A549 treated with CpdA at 1 μM for 4 hours (cell line): ENCODE measurements at places on chromosomes 6 and 20. TPM values are rescaled to one million over a fixed set of nuclear protein-coding genes. Genes with fewer than 3 reads are reported as not detected.

Gene C6orf52
- total RNA-seq, result 1.7 to 3.2 TPM (median 2.1 TPM) in 5 replicates

Gene PGC
- not detected in 5 replicates for total RNA-seq

Gene TREM1
- 0.23 to 0.49 TPM (median 0.29 TPM) in 3 of 5 replicates, not detected in the others for total RNA-seq

Gene HLA-DQA2
- total RNA-seq, result not detected in 5 replicates

Gene MEP1A
- not detected in 5 replicates for total RNA-seq

Gene DDAH2
- 25.6 to 30.4 TPM (median 28.7 TPM) in 5 replicates for total RNA-seq

Gene PSORS1C1
- 3.3 to 6.4 TPM (median 4.2 TPM) in 5 replicates for total RNA-seq

Gene EYS
- total RNA-seq, result 0.08 to 0.14 TPM in 2 of 5 replicates, not detected in the others

Gene MRAP2
- total RNA-seq, result 1.1 to 1.5 TPM (median 1.2 TPM) in 5 replicates

Gene SPATS1
- total RNA-seq, result not detected in 5 replicates

Gene EFCAB8
- not detected in 5 replicates for total RNA-seq

Gene ELOVL2
- 6.6 to 7.5 TPM (median 6.9 TPM) in 5 replicates for total RNA-seq

Gene C6orf58
- total RNA-seq, result 0.14 to 0.21 TPM (median 0.21 TPM) in 3 of 5 replicates, not detected in the others

Gene HLA-DQB1
- total RNA-seq, result not detected in 5 replicates

Gene FRMD1
- 0.02 to 0.05 TPM (median 0.03 TPM) in 4 of 5 replicates, not detected in the other for total RNA-seq

Gene FOXA2
- total RNA-seq, result 12.1 to 20.9 TPM (median 18.2 TPM) in 5 replicates

Gene BMP5
- total RNA-seq, result 0.02 to 0.07 TPM (median 0.05 TPM) in 3 of 5 replicates, not detected in the others

Gene RAB32
- 35.3 to 47.8 TPM (median 44.8 TPM) in 5 replicates for total RNA-seq

Gene SRSF12
- total RNA-seq, result 0.68 to 1.3 TPM (median 0.84 TPM) in 5 replicates

Gene WDR27
- total RNA-seq, result 9.9 to 14.5 TPM (median 12.9 TPM) in 5 replicates
